Heart left ventricle (tissue), 16 donors: ENCODE measurements at places on chromosomes 1 and 21.

- H3K36me3 ChIP-seq: peaks cover 1% of the 10 kb centered on the region
- H3K4me3 ChIP-seq: no peak overlapping the region
- no peaks in the 10 kb centered on the region for H3K4me1 ChIP-seq
- DNase-seq: no peak
- no peaks in the 10 kb centered on the region for H3K27me3 ChIP-seq
These were observed 8.9 kb downstream of the ARHGEF19 start for GRCh38 chr1:16203550-16203949.

GRCh38 chr1:118396829-118397495 is 211.9 kb upstream of the SPAG17 start:
- no peak overlapping the region for H3K4me3 ChIP-seq
- no peak for DNase-seq
- H3K36me3 ChIP-seq: no peaks in the 10 kb centered on the region
- no peak overlapping the region for H3K27ac ChIP-seq
- H3K4me1 ChIP-seq: no peaks in the 10 kb centered on the region

- H3K4me1 ChIP-seq: no peaks in the 10 kb centered on the region
- DNase-seq: no peak
- H3K27me3 ChIP-seq: no peaks in the 10 kb centered on the region
These were observed 21.4 kb upstream of the PADI1 start for GRCh38 chr1:17183388-17184160.

DNA sequence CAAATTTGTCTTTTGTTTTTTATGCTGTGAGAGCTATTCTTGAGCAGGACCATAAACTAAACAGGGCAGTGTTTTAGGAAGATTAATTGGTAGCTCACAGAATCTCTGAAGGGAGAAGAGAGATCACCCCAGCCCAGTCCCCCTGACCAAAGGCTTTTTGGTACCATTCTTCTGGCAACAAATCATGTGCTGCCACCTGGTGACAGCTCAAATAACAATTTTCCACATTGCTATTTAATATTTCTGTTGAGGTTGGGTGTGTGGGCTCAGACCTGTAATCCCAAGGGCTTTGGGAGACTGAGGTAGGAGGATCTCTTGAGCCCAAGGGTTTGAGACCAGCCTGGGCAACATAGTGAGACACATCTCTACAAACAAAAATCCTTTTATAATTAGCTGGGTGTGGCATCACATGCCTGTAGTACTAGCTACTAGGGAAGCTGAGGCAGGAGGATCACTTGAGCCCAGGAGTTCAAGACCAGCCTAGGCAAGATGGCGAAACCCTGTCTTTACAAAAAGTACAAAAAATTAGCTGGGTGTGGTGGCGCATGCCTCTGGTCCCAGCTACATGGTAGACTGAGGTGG is 2.2 kb upstream of the TESK2 start:
- no peaks in the 10 kb centered on the region for H3K4me1 ChIP-seq
- no peaks in the 10 kb centered on the region for H3K36me3 ChIP-seq
- H3K27ac ChIP-seq: no peak overlapping the region
- H3K4me3 ChIP-seq: no peak overlapping the region
- no peaks in the 10 kb centered on the region for H3K27me3 ChIP-seq

DNA sequence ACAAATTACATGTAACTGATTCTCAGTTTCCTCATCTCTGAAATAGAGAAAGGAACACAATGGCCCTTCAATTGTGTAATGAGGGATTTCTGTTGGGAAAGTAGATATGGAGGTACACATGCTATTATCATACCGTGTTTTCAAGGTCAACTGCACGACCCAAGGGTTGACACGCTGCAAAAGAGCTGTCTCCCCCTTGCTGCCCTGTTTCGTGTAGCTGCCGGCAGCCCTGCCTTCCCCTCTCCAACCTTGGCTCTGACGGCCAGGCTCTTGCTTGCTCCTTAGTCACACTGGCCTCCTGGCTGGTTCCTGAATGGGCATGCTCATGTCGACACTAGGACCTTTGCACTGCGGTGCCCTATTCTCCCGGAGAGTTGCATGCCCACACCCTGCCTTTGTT is 134.4 kb downstream of the GALNT2 start:
- peaks cover 11% of the 10 kb centered on the region for H3K36me3 ChIP-seq
- no peak overlapping the region for H3K27ac ChIP-seq
- no peaks in the 10 kb centered on the region for H3K27me3 ChIP-seq
- H3K4me1 ChIP-seq: no peaks in the 10 kb centered on the region

DNA sequence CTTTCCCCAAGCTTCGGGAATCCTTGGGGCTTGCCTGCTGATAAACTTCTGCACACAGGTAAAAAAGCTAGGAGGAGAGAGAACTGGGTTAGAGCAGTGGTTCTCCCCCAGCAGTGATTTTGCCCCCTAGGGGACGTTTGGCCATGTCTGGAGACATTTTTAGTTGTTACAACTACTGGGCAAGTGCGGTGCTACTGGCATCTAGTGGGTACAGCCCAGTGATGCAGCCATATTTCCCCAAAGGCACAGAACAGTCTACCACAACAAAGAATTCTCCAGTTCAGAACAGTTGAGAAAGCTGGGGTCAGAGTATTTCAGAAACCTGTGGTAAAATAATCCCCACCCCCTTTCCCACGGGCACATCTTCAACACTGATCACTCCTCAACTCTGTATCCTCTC is 41.3 kb downstream of the LRRC71 start:
- H3K27ac ChIP-seq: no peak overlapping the region
- H3K4me1 ChIP-seq: no peaks in the 10 kb centered on the region
- H3K27me3 ChIP-seq: no peaks in the 10 kb centered on the region

DNA sequence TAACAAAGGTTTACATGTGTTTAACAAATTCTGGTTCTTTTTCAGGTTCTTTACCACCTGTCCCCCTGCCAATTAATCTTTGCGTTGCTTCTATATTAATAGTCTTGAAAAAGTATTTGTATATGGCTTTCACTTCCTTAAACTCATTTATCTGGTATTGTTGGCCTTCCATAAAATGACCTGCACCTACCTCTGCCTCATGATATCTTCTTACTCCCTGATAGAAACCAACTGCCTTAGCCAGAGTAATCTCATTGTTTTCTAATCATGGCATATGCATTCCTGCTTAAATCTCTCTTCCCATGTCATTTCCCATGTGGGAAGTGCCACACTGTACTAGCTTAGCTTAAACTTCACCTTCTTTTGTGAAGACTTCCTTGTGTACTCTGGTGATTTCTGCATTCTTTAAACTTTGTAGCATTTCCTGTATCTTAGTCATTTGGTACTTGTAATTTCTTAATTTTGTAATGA is 8.7 kb downstream of the SMG7 start:
- no peak overlapping the region for H3K4me3 ChIP-seq
- H3K27ac ChIP-seq: no peak overlapping the region
- DNase-seq: no peak
- H3K27me3 ChIP-seq: no peaks in the 10 kb centered on the region
- H3K36me3 ChIP-seq: no peaks in the 10 kb centered on the region

- H3K4me1 ChIP-seq: peaks cover 10% of the 10 kb centered on the region
- DNase-seq: no peak
- H3K36me3 ChIP-seq: no peaks in the 10 kb centered on the region
- H3K27me3 ChIP-seq: no peaks in the 10 kb centered on the region
These were observed 44.8 kb downstream of the TMCC2 start for GRCh38 chr1:205272536-205272935.

GRCh38 chr1:53485478-53486394 is 26.5 kb downstream of the DMRTB1 start:
- DNase-seq: peak; percentile 73
- H3K36me3 ChIP-seq: no peaks in the 10 kb centered on the region

DNA sequence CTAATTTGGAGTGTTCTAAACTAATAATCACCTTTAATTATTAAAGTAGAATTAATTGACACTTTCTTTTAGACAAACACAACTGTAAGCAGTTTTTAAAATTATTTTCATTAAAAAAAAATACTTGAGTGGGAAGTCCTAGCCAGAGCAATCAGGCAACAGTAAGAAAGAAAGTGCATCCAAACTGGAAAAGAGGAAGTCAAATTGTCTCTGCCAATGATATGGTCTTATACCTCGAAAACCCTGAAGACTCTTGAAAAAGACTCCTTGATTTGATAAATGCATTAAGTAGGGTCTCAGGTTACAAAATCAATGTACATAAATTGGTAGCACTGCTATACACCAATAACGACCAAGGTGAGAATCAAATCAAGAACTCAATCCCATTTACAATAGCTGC is 83.0 kb upstream of the GADD45A start:
- no peaks in the 10 kb centered on the region for H3K27me3 ChIP-seq
- H3K4me3 ChIP-seq: no peak overlapping the region
- H3K4me1 ChIP-seq: peaks cover 5% of the 10 kb centered on the region
- DNase-seq: no peak
- H3K36me3 ChIP-seq: no peaks in the 10 kb centered on the region

GRCh38 chr1:94599095-94599813 is 57.7 kb upstream of the F3 start:
- no peak overlapping the region for H3K4me3 ChIP-seq
- no peak overlapping the region for H3K27ac ChIP-seq
- peak; percentile 33 for DNase-seq
- no peaks in the 10 kb centered on the region for H3K27me3 ChIP-seq
- H3K4me1 ChIP-seq: no peaks in the 10 kb centered on the region

GRCh38 chr1:51671527-51672325 is 54.8 kb downstream of the OSBPL9 start:
- no peak overlapping the region for H3K27ac ChIP-seq
- no peaks in the 10 kb centered on the region for H3K27me3 ChIP-seq
- H3K36me3 ChIP-seq: no peaks in the 10 kb centered on the region

GRCh38 chr1:12194666-12195216 is 27.9 kb downstream of the TNFRSF1B start:
- no peak overlapping the region for H3K4me3 ChIP-seq
- no peak for DNase-seq
- H3K4me1 ChIP-seq: peaks cover 52% of the 10 kb centered on the region
- H3K27ac ChIP-seq: no peak overlapping the region
- no peaks in the 10 kb centered on the region for H3K27me3 ChIP-seq

DNA sequence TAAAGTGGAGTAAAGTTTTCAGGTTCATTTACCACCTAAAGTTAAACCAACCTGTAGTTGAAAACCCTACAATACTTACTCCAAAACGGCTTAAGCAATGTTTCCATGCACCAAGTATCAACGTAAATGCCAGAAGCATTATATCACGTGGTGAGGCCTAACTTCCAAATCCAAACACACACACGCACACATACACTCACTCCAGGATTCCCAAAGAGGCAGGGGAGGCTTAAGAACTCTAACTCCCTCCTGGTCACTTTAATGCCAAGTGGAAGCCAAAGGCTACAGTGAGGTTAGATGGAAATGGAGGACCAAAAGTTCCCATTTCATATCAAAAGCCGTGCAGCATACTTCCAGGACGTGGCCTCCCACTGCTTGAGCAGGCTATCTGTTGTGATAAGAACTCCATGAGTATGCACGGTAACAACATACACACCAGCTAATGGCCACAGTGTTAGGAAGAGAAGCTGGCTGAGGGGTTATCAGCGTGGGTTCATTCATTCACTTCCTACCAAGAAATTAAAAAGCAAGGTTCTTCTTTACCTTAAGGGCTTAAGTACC is 224.1 kb downstream of the SLC45A1 start:
- no peak for DNase-seq
- H3K36me3 ChIP-seq: no peaks in the 10 kb centered on the region
- no peak overlapping the region for H3K27ac ChIP-seq
- H3K27me3 ChIP-seq: no peaks in the 10 kb centered on the region
- H3K4me1 ChIP-seq: no peaks in the 10 kb centered on the region
